ENCODE measurements at places on chromosomes 6 and 20. TPM values are rescaled to one million over a fixed set of nuclear protein-coding genes. Genes with fewer than 3 reads are reported as not detected.

CD83 gene
- 110 TPM for total RNA-seq

ADGRF5 gene
- total RNA-seq = not detected

LAMA2 gene
- 2.1 TPM for total RNA-seq

ANKRD6 gene
- total RNA-seq = 4.6 TPM

SPATS1 gene
- not detected for total RNA-seq

OSTM1 gene
- 56.9 TPM for total RNA-seq

HLA-G gene
- 7.7 TPM for total RNA-seq

PACRG gene
- not detected for total RNA-seq

RSPH3 gene
- 1.5 TPM for total RNA-seq

TAF11 gene
- 41.3 TPM for total RNA-seq

FRMD1 gene
- not detected for total RNA-seq

RUNX2 gene
- 19.2 TPM for total RNA-seq

TMC2 gene
- 0.94 TPM for total RNA-seq

AKAP7 gene
- total RNA-seq = 21.0 TPM

DNA sequence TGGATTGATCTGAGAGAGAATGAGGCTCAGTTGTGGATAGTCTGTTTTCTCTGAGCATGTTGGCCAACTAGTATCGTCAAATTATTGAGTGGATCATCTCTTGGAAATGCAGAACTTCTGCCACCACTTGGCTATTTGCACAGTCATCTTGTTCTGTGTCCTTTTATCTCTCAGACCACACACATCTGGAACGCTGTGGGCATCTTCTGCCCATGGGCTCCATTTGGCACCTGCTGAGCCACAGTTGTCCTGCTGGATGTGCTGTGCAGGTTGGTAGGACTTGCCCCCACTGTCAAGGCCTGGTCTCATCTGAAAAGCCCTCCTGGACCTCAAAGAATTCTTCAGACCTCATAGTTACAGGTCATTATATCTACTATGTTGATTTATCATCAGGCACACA, 16.7 kb upstream of the C20orf144 start:
- DNase-seq = no peak

DNA sequence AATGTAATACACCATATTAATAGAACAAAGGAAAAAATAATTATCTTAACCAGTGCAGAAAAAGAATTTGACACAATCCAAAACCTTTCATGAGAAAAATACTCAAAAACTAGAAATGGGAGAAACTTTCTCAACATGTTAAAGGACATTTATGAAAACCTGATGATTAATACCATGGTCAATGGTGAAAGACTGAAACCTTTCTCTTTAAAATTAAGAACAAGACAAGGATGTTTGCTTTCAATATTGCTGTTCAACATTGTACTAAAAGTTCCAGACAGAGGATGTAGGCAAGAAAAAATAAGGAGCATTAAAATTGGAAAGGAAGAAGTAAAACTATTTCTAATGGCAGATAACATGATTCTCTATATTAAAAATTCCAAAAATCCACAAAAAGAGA, 981.3 kb upstream of the FLRT3 start:
- no peak for DNase-seq

GRCh38 chr20:4027590-4028265, 12.4 kb upstream of the RNF24 start:
- no peak for DNase-seq

DNA sequence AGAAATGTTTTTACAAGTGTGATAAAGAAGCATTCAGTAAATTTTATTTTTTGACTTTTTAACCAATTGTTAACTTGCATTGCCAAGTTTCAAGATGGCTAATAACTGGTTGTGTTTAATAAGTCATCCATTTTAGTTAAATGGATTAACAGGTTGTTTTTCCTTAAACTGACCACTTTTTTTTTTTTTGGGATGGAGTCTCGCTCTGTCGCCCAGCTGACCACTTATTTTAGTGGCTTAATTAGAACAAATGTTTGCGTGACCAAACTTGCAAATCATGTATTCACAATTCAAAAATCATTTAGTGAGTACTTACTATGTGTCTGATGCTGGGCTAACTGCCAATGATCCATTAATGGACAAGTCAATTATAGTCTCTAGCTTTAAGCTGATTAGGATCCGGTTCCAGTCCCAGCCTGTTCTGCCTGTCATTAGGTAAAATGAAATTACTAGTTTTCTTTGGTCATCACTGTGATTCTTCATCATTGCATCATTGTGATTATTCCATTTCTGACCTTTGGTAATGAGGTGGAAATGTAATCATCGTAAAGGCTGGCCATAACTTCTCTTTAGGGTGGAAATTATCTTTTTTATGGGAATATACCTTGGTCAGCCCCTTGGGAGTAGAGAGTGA, 729.2 kb upstream of the MARCKS start:
- DNase-seq = no peak

DNA sequence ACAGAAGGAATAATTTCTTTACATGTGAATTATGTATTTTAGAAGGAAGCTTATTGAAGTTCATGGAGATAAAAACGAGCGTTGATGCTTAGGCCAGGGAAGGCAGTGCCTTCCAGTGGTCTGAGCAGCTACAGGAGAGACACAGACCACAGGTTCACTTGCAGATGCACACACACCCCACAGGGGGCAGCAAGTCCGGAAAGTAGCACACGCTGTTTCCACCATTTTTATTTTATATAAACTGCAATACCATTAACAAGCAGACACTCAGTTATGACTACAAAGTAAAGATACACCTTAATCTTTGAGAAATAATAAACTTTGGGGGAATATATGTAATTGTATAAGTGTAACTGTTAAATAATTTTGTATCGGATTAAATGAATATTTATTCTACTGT, 13.5 kb upstream of the DACT2 start:
- no peak for DNase-seq

- peak; percentile 39 for DNase-seq
These were observed 1.3 kb downstream of the PLCG1 start for GRCh38 chr20:41138475-41139226.

DNA sequence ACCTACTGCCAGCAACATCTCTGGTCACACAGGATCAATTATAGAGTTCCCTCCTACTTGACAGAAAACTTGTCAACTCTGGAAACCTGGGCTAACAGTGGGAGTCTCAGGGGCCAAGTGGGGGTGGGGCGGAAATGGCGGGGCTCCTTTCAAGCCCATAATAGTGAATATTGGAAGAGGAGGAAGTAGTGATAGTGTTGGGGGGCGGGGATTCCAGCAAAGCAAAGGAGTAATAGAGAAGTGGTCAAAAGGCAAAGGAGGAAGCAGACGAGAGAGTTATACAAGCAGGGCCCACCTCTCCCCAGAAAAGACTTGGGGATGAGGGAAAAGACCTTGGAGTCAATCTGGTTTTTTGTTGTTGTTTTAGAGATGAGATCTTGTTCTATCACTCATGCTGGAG, 2.1 kb downstream of the DEF6 start:
- peak; percentile 46 for DNase-seq

- DNase-seq = no peak
These were observed 511 bp upstream of the SLC35B2 start for GRCh38 chr6:44257753-44258324.

GRCh38 chr6:71248306-71248765, 40.3 kb upstream of the OGFRL1 start:
- DNase-seq = no peak

GRCh38 chr20:59006864-59007664, at the start of gene CTSZ:
TSS of gene CTSZ (minus strand) at chr20:59007254. CDS start at chr20:59007128, 126 bp downstream.
- DNase-seq = peak; percentile 60

DNA sequence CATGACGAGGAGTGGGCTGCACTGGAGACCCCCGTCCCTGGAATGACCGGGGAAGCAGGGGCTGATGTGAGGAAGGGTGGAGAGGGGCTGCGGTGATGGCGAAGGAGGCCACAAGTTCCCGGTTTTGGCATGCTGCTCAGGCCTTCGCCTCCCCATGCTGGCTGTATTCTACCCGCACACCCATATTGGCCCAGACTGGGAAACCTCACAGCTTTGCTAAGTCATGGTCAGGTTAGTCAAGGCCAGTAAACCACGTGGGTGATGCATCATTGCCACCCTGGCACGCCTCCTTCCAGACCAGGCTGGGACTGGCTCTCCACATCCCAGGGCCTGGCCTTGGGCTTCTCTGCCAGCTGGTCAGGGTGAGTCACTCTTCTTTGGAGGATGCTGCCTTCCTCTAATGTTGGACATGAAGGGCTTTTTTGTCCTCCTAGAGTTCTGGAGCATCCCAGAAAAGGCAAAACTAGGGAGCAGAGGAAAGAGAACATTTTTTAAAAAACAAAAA, 53.8 kb downstream of the PCNA start:
- no peak for DNase-seq

DNA sequence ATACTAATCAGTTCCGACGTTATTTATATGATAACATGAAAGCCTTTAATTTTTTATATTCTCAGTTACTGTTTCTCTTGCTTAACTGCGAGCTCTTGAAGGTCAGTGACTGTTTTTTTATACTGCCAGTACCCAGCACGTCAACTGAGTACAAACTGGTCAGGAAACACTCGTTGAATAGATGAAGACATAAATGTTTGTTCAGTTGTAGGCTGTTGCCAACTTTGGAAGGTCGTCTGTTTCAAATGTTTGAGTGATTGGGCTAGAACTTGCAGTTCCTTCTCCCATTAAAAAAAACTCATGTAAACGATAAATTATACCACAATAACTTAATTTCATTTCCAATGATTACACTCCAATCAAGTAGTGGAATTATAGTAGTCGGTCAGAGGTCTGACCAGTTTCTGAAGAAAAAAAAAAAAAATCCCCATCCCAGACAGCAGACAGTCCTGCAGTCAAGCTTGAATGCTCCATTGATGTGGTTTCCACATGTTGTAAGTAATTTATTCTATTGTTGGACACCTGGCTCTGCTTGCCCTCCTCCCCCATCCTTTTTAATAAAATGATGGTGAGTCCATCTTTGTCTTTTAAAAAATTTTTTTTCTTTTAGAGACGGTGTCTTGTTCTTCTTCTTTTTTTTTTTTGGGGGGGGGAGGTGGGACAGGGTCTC, 81.1 kb downstream of the SASH1 start:
- no peak for DNase-seq

GRCh38 chr6:166864333-166864732, 92.0 kb downstream of the RNASET2 start:
- no peak for DNase-seq

DNA sequence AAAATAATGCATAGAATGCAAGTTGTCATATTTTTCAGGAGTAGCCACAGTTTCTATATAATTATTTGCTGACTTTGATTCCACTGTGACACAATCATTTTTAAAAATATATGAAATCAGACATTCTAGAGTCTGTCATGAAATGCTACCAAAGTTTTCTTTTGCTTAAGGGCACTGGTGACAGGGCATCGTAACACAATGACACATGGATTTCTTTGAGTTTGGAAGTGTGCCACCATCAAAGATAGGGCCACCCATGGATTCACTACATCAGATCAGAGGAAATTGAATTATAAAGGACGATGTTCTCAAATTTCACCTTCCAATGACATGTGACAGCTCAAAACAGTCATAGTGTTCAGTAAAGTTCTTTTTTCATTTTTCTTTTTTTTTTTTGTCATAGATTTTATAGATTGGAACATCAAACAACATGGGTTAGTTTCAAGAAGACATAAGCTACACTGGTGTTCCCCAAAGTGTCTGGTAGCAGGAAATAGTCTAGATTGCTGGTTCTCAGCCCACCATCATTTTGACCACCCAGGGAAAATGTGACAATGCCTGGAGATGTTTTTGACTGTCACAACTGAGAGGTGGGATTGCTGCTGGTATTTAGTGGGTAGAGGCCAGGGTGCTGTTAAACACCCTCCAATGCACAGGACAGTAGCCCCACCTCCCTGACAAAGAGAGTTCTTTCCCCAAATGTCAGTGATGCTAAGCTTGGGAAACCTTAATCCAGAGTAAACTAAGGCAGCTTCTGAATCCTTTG, 123.8 kb upstream of the DOK5 start:
- no peak for DNase-seq

GRCh38 chr20:23255716-23256385, 94.7 kb upstream of the NXT1 start:
- DNase-seq = no peak

- DNase-seq = no peak
These were observed 20.9 kb downstream of the EDN1 start for GRCh38 chr6:12311106-12311505.

DNA sequence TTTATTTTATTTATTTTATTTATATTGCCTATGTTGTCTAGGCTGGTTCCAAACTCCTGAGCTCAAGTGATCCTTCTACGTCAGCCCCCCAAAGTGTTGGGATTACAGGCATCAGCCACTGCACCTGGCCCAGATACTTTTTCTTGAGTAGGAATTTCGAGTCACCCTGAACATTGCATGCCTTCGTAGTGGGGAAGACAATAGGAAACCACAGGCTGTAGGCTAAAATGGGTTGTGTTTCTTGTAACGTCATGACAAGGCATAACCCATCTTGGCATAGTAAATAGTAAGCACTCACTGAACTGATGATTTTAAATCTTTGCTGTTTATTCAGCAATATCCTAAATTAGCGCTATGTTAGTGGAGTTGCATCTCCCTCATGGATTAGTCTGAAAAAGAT, 34.9 kb downstream of the PTPN1 start:
- no peak for DNase-seq

DNA sequence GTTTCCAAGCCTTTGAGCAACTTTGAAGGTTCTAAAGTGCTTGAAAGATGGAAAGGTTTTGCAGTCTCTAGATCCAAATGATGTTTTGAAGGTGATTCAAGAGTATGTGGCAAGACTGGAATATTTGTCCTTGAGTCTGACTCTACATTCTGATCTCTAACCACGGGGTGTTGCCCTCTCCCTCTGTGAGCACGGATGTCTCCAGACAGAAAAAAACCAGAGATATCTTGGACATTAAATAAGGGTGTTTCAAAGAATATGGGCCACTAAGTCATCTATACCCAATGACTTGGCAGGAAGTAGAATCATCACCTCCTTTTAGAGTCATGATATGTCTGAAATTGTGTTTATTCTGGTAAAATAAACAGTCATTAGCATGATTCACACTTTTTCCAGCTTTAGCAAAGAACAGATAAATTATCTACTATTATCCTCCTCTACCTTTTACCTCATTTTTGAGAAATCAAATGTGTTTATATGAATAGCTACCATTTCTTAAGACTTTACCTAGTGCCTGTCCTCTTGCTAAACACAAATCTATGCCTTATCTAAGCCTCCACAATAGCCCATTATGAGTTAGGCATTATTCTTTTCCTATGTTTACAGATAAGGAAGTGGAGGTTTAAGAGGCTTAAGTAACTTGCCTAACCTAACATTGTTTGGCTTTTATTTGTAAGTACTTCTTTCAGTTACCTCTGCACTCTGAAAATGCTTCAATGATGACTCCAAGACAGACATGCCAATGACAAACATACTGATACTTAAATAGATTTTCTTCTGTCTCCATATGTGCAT, 384.4 kb downstream of the BMP2 start:
- DNase-seq = no peak

DNA sequence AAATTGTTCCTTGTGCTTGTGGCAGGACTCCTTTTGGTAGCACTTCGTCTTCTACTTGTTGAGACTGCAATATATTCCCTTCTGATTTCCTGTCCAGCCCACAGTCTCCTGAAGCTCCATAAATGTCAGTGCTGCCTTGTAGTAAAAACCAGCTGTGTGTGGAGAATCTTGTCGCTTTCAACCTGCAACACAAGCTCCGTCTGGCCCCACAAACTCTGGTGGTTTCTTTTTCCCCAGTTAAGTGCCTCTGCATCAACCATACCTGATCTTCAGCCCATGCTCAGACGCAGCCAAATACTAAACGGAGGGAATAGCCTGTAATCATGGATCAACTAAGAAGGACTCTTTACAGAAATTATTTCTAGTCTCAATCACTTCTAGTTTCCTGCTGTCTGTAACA, 1133.3 kb upstream of the ADGRB3 start:
- DNase-seq = no peak
